Neural crest cell (in vitro differentiated cells): ENCODE measurements at places on chromosomes 2 and 18. TPM values are rescaled to one million over a fixed set of nuclear protein-coding genes. Genes with fewer than 3 reads are reported as not detected.
A peak's percentile ranks its signal among the peaks of the same experiment; 100 is the strongest.

DNA sequence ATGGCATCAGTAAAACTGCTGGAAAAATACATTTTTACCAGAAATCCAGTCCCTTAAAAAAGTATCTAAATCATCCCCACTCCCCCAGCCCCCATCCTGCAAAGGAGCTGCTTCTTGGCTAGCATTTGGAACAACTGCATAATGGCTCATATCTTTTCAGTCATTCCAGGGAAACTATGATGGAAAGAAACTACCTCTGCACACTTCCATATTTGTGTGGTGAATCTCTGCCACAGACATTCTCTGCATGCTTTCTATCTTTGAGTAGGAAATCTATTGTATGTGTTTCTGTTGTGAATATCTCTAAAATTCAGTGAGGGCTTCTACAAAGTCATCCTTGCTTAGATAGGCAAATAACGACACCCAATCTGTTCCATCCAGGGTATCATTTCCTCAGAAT lies 632.3 kb downstream of the LRP1B start:
- no peak overlapping the region for H3K27ac ChIP-seq
- H3K36me3 ChIP-seq: no peaks in the 10 kb centered on the region
- H3K4me1 ChIP-seq: peaks cover 7% of the 10 kb centered on the region
- no peaks in the 10 kb centered on the region for H3K27me3 ChIP-seq
- DNase-seq: no peak

DNA sequence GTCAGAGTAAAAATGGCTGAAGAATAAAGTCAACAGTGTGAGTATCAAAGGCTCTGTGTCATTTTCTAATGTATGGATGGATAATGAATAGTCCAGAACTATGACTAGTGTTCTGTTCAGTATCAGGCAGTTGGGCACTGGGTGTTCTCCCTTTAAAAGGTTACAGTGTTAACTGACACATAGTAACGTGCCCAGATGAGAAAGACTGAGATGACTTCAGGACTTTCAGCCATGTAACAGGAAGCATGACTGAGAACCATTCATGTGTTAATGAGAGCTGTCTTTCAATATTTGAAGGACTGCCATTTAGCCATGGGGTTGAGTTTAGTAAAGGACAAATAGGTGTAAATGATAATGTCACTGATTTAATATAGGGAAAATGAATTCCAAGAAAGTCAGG lies 187.1 kb downstream of the GULP1 start:
- peak overlapping the region; percentile 3 for H3K27ac ChIP-seq
- no peaks in the 10 kb centered on the region for H3K36me3 ChIP-seq

GRCh38 chr2:131103165-131103564 lies 2.0 kb upstream of the PLEKHB2 start:
- H3K4me3 ChIP-seq: peak overlapping the region; percentile 79
- no peak for DNase-seq
- no peaks in the 10 kb centered on the region for H3K27me3 ChIP-seq

DNA sequence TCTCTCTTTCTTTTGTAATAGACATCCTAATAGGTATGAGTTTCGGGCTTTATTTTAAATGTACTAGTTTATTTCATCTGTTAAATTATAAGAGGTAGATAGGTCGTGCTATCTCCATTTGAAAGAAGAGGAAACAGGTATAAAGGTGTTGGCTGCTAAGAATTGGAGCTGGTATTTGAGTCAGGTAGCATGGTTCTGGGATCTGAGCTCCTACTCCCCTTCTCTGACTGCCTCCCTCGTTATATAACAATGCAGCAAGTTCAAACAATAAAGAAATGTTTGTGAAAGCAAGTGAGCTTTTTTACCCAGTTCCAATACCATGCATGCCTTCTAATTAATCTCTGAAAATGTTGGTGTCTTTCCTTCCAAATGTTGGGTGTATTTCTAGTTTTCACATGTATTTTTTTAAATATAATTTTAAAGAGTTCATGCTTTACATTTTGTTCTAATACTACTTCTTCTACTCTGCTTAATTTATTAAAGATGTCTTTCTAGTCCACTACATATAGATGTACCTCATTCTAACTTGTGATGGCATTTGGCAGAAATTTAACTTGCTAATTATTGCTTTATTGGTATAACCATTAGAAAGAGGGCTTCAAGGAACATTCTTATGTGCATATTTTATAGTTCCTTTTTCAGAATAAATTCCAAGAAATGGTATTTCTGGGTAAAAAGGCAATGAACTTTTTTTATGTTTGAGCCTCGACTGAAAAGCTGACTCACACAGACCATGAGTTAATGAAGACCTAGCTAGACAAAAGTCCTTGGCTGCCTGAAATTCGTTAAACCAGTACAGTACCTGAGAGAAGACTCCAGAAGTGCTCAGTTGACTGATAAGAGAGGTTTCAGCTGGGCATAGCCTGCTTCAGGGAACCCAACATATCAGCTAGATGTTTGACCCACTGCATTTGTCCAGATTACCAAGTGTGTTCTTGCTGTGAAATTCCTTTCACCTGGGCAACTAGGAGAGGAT lies 133.5 kb downstream of the CERS6 start:
- DNase-seq: no peak
- no peaks in the 10 kb centered on the region for H3K27me3 ChIP-seq
- no peak overlapping the region for H3K4me3 ChIP-seq
- peaks cover 5% of the 10 kb centered on the region for H3K4me1 ChIP-seq
- peaks cover 2% of the 10 kb centered on the region for H3K36me3 ChIP-seq
- no peak overlapping the region for H3K27ac ChIP-seq

Gene MYOM1
- 0.89 and 1.4 TPM in 2 replicates for total RNA-seq

- DNase-seq: no peak
- no peaks in the 10 kb centered on the region for H3K36me3 ChIP-seq
- peaks cover 2% of the 10 kb centered on the region for H3K4me1 ChIP-seq
- H3K27me3 ChIP-seq: no peaks in the 10 kb centered on the region
- H3K4me3 ChIP-seq: no peak overlapping the region
Measured at GRCh38 chr2:118177884-118178283, 89.6 kb downstream of the INSIG2 start.

Gene OXER1
- 1.7 and 1.8 TPM in 2 replicates for total RNA-seq

DNA sequence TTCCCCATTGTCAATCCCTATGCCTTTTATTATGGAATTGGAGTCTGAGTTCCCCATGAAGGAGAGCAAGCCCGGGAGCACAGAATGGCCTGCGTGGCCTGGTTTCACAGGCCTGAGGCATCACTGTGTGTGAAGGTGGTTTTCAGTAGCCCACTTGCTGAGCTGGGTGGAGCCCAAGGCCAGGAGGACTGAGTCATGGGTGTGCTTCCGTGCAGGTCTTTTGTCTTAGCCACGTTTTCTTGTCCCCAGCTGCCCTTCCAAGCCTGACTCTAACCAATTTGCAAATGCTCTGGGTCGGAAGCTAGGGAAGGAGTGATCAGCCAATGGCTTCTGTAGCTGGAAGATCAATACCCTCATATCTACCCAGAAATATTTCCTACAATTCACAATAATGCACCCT lies 119.2 kb downstream of the MAPK4 start:
- DNase-seq: no peak
- H3K4me1 ChIP-seq: no peaks in the 10 kb centered on the region
- peaks cover 5% of the 10 kb centered on the region for H3K36me3 ChIP-seq

DNA sequence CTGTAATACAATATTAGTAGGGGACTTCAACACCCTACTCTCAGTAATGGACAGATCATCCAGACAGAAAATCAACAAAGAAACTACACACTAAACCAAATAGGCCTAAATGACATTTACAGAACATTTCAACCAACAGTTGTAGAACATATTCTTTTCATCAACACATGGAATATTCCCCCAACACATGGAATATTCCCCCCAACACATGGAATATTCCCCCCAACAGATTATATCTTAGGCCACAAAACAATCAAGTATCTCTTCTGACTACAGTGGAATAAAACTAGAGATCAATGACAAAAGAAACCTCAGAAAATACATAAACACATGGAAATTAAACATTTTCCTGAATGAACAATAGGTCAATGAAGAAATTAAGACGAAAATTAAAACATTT lies 187.2 kb upstream of the RBBP8 start:
- DNase-seq: no peak
- H3K27me3 ChIP-seq: no peaks in the 10 kb centered on the region
- H3K4me1 ChIP-seq: no peaks in the 10 kb centered on the region
- no peak overlapping the region for H3K27ac ChIP-seq
- no peaks in the 10 kb centered on the region for H3K36me3 ChIP-seq

DNA sequence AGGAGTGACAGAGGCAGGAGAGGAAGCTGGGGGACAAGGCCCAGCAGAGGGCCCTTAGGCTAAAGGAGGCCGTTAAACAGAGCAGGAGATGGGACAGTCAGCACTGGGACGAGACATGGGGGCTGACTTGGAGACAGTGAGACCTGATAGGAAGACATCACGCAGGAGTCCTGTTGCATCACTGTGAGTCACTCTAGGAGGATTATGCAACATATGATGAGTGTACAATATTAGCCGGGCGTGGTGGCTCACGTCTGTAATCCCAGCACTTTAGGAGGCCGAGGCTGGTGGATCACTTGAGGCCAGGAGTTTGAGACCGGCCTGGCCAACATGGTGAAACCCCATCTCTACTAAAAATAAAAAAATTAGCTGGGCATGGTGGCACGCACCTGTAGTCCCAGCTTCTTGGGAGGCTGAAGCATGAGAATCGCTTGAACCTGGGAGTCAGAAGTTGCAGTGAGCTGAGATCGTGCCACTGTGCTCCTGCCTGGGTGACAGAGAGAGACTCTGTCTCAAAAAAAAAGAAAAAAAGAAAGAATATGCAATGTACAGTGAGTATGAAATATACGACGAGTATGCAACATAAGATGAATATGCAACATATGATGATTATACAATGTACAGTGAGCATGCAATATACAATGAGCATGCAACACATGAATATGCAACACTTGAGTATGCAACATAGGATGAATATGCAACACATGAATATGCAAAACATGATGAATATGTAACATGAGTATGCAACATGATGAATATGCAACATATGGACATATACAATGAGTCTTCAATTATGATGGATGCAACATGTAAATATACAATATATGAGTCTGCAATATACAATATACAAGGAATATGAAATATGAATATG lies 83.3 kb upstream of the ID2 start:
- H3K27me3 ChIP-seq: no peaks in the 10 kb centered on the region
- peaks cover 3% of the 10 kb centered on the region for H3K4me1 ChIP-seq
- no peak overlapping the region for H3K4me3 ChIP-seq
- no peak overlapping the region for H3K27ac ChIP-seq
- no peak for DNase-seq
- H3K36me3 ChIP-seq: no peaks in the 10 kb centered on the region

Gene EN1
- 12.6 and 13.9 TPM in 2 replicates for total RNA-seq

GRCh38 chr2:18915227-18915626 lies 325.9 kb upstream of the NT5C1B start:
- no peak overlapping the region for H3K27ac ChIP-seq
- H3K27me3 ChIP-seq: peaks cover 5% of the 10 kb centered on the region
- DNase-seq: no peak
- H3K4me3 ChIP-seq: no peak overlapping the region
- no peaks in the 10 kb centered on the region for H3K4me1 ChIP-seq
- no peaks in the 10 kb centered on the region for H3K36me3 ChIP-seq

Gene LBX2
- 0.28 TPM in 1 of 2 replicates, not detected in the other for total RNA-seq

DNA sequence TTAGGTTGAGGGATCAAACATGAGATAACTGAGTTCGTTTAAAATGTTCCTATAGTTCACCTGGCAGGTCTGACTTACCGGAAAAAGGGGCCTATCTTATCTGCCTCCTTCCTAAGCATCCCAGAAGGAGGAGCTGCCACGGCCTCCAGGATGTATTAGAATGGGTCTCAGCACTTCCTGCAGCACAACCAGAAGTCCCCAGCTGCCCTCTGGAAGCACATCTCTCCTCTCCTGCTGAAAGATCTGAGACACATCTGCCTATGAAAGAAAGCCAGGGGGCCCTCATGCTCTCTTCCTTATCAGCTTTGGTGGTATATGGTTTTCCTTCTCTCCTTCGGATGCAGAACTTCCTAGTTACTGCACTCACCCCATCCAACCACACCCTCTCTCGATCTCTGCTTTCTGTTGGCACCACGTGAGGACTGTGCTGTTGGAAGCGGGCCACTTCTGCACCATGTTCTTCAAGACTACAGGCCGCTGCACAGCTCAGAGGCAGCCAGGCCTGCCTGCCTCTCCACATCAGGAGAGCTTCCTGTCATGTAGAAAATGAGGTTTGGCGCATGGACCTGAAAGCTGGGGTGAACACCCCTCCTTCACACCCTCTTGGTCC lies 6.5 kb downstream of the IGFBP5 start:
- no peaks in the 10 kb centered on the region for H3K27me3 ChIP-seq
- no peak for DNase-seq
- H3K36me3 ChIP-seq: peaks cover 3% of the 10 kb centered on the region

- no peak for DNase-seq
- H3K27ac ChIP-seq: no peak overlapping the region
- H3K36me3 ChIP-seq: no peaks in the 10 kb centered on the region
- H3K27me3 ChIP-seq: no peaks in the 10 kb centered on the region
Measured at GRCh38 chr18:74316257-74317170, 875 bp downstream of the C18orf63 start.

Gene ZNF385B
- 2.1 and 3.4 TPM in 2 replicates for total RNA-seq

DNA sequence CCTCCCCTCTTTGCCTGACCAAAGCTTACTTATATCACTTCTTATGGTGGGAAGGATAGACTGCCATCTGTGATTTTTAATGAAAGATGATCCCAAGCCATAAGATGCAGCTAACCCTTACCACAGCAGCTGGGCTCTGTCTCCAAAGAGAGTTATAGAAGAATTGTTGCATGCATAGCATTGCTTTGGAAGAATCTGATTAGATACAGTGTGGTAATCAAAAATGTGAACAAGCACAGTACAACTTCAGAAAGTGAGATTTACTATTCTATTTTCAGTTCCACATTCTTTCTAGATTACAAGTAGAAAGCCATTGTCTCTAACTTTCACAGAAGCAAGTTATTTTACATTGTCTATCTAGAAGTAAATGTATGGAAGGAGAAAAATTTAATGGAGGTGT lies 129.0 kb upstream of the ACVR2A start:
- no peak for DNase-seq
- no peak overlapping the region for H3K4me3 ChIP-seq
- H3K36me3 ChIP-seq: no peaks in the 10 kb centered on the region
- no peak overlapping the region for H3K27ac ChIP-seq
- H3K4me1 ChIP-seq: no peaks in the 10 kb centered on the region
- no peaks in the 10 kb centered on the region for H3K27me3 ChIP-seq

DNA sequence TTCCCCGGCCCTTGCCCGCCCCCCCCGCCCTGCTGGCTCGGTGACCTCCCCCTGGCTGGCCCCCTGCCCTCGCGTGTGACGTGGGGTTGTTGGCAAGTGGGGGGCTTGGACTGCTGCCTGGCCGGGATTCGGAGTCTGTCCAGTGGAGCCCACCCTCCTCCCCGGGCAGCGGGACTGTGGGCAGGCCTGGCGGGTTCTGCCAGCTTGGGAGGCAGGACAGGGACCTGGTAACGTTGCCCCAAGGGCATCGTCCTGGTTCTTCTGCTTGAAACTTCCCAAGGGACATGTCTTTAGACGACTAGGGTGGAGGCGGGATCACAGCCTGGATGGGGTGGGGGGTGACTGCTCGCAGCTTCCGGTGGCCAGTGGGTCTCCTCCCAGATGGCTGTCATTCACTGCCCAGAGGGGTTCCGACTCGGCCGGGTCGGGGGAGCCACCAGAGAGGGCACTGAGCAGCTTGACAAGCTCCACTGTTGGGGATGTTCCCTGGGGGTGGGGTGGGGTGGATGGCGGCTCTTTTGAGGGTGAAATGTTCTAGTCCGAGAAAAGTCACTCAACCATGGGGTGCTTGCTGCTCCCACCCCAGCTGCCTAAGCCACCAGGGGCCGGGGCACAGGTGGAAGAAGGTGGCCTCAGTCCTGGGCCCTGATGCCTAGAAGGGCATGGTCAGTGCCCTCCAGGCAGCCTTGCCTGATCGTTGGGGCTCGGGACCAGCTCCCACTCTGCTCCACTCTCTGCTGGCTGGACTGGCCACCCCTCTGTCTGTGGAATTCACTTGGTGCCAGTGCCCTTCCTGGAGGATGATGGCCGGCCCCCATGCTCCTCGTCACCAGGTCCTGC lies 4.3 kb upstream of the HS6ST1 start:
- peak overlapping the region; percentile 86 for H3K27ac ChIP-seq
- DNase-seq: no peak
- H3K27me3 ChIP-seq: peaks cover 7% of the 10 kb centered on the region
- H3K36me3 ChIP-seq: no peaks in the 10 kb centered on the region
- peaks cover 10% of the 10 kb centered on the region for H3K4me1 ChIP-seq
